Stimulated activated CD4-positive, alpha-beta T cell treated with anti-CD3 and anti-CD28 coated beads, Interleukin-4, amount 100 ng/mL, for 4 hours (primary cell): ENCODE measurements at places on chromosomes 1 and 21.

DNA sequence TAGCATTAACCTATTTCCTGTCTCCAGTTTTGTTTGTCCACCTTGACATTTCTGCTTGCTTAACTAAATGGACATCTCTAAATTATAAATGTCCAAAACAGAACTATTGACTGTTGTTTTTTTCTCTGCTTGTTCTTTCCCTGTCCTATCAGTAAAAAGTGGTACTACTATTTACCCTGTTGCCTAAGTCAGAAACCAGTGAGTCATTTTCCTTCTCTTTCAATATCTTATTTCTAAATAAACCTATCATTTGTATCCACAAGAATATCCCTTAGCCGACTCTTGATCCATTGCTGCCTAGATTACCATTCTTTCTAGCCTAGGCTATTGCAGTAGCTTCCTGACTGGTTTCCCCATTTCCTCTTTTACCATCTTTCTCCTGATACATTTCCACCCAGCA, 22.5 kb downstream of the MIER1 start:
- no peak for DNase-seq

DNA sequence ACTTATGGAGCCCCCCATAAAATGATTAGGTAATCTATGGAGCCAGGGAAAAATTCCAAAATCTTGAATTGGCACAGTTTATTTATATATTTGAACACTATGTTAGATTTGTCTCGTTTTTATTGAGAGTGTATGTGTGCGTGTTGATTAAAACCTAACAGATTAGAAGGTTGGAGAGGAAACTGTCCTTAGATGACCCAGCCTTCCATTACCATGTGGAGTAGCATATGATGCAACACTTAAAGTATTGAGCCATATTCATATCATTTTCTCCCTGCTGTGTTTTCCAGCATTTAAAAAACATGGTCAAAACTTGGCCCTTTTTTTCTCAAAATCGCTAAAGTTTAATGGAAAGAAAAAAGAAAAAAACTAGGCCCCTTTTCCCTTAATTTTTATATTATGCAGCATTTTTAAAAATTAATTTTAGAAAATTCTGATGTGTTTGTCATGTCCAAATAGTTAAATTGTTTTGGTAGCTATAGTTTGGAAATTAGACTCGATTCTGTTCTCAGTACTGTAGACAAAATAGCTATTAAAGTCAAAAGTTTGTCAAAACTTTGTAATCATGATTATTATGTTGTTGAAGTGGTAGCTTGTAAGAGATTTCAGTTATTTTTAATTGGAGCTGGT, 2.3 kb downstream of the LRRC8D start:
- DNase-seq = no peak

DNA sequence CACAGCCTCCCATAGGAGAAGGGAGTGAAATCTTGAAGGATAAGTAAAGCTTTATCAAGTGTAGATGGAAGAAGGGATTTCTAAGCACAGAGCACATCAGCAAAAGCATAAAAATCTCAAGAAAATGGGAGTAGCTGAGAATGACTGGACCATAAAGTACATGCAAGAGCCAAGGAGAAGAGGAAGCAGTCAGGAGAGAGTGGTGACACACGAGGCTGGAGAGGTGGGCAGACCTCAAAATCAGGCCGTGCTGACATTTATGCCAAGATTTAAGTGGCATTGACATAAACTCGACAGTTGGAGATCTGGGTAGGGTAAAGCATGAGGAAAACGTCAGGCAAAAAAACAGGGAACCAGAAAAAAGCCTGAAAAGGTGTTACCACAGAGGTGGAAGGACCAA, 62.3 kb downstream of the GFI1 start:
- DNase-seq = no peak

DNA sequence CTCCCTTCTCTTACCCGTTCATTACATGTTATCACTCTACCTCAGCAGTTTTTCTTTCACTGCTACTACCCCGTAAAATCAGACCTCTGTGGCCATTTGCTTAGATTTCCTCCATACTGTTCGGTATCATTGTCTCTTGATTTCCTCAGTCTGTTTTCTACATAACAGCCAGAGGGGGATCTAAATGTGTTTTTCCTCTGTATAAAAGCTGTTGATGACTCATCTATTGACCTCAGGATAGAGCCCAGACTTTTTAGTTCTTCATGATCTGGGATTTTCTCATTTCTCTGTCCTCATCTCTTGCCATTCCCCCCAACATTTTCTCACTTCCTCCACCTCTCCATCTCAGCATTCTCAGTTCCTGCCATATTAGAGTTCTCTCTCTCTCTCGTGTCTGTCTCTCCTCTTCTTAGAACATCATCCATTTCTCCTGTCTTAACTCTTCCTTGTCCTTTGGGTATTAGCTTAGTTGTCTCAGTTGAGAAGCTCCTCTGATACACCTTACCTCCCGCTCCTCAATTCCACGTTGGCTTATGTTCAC, 10.5 kb downstream of the OTUD3 start:
- no peak for DNase-seq

- no peak for DNase-seq
Observed at GRCh38 chr1:203116091-203116820, 11.3 kb upstream of the ADORA1 start.

DNA sequence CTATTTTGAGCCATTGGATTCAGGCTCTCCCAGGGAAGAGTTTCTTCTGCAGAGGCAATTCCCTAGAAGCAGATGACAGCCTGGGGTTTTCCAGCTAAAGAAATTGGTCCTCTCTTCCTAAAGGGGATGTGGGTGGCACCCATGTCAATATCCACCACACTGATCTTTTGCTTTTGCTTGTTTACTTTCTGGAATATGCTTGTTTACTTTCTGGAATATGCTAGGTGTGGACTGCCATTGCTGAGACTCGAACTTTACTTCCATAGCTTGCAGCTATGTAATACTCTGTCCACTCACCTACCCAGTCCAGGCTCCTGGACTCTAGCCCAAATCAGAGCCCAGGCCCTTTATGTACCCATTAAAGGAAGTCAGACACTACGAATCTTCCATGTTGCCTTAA, 92.1 kb upstream of the SMYD2 start:
- no peak for DNase-seq

DNA sequence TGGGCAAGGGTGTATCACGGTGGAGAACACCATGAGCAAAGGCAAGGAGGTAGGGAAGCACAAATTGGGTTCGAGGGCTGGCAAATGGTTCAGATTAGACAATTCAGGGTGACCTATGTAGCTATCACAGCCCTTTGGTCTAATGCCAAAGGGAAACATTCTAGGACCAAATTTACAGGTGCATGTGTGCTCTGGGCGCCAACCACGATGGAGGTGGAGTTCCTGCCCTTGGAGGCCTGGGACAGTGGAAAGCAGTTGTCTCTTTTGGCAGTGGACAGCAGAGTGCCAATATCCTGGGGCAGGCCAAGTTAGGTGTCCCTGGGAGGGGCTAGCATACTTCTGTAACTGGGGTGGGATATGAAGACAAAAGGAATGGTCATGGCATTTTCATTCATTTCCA, 40.1 kb downstream of the IGFN1 start:
- no peak for DNase-seq

GRCh38 chr1:236808564-236809130, 13.6 kb downstream of the MTR start:
- no peak for DNase-seq

- DNase-seq = no peak
Observed at GRCh38 chr1:3455670-3456448, 1.4 kb downstream of the ARHGEF16 start.

DNA sequence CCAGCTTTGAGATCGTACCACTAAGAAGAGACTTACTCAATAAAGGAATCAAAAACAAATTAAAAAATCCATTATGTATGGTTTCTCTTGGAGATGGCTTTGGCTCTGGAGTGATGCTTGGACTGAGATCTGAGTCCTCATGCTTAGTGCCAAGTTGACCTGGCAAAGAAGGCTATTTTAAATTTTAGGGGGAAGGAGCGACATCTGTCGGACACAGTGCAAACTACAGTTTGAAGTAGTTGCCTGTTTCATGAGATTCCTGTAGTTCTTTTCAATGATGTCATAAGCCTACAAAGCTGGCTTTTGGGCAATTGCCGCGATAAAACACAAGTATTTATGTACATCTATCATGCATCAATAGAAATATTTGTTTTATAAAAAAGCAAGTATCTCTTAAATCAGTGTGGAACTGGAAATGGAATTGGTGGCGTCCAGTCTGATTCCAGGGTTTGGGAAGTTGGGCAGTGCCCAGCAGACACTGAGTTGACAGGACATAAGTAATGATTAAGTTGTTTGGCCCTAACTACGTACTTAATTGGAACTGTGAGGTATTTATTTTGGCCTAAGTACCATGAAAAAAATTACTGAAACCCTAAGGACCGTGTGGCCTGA, 50.0 kb downstream of the TBCE start:
- peak; percentile 36 for DNase-seq

DNA sequence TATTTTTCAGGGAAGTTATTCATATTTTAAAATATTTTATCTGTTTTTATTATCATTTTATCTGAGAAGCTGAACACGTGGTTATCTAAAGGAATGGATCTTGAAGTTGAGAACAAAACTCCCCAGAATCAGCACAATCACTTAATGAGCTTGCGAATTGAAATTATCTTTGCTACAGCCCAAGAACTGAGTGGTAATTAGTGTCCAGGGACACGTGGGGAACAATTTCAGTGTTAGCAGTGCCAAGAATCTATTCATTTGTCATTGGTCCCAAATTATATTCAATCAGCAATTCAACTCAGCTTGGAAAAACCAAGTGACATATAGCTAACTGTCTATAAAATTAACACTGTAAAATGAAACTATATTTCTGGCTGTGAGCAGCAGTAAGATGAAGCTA, 197.6 kb upstream of the UBE2U start:
- DNase-seq = no peak

- no peak for DNase-seq
Observed at GRCh38 chr1:80359666-80360065, 1353.1 kb upstream of the ADGRL4 start.

DNA sequence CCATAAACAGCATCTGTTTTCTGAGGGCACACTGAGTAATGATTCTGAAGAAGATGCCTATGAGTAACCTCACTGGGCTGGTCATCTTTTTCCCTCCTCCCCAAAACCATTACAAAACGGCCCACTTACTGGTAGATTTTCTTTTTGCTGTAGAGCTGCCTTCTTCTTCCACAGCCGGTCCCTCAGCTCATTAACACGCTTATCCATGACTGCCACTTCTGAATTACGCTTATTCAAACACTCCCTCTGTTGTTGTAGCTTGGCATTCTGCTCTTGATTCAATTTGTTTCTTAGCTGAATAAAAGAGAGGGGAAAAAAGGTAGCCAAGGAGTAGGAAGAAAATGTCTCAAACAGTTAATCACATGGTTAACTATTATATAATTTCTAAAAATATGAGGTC, 43.1 kb downstream of the TP53BP2 start:
- no peak for DNase-seq

GRCh38 chr1:19073311-19074186, 117.1 kb upstream of the IFFO2 start:
- no peak for DNase-seq

DNA sequence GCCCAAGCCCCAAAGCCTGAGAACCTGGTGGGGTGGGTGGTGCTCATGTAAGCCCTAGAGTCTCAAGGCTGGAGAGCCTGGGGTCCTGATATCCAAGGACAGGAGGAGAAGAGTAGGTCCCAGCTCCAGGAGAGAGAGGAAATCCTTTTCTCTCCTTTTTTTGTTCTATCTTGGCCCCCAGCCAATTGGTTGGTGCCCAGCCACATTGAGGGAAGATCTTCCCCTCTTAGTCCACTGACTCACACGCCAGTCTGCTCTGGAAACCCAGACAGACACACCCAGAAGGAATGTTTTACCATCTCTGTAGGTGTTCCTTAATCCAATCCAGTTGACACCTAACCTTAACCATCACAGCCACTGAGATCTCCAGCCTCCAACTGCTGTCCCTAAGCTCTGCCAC, 16.2 kb upstream of the LIN9 start:
- no peak for DNase-seq

GRCh38 chr1:116574581-116575291, 3.9 kb upstream of the CD58 start:
- DNase-seq = peak; percentile 33

GRCh38 chr1:63277195-63278192, 44.9 kb upstream of the FOXD3 start:
- no peak for DNase-seq

DNA sequence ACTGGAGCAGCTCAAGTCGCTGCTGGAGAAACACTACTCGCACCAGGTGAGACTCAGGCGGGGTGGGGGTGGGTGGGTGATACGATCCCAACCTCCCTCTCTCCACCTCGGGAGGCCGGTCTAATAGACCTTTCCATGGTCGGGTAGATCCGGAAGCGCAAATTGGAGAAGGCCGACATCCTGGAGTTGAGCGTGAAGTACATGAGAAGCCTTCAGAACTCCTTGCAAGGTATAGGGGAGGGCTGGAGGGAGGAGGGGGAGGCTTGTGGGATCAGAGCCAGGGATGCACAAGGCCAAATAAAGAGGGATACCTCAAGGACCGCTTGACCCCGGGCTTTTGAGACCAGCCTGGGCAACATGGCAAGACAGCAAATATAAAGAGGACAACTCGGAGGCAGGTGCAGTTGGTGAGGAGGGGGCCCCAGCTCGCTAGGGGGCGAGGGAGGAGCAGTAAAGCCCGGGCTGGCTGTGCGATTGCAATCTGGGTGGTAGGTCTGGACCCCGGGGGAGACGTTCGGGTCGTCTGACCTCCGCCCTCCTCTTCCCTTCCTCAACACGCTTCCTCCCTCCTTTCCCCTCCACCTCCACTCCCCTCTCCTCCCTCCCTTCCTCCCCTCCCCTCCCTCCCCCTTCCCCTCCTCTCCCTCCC, 546 bp downstream of the HES3 start:
- DNase-seq = no peak

DNA sequence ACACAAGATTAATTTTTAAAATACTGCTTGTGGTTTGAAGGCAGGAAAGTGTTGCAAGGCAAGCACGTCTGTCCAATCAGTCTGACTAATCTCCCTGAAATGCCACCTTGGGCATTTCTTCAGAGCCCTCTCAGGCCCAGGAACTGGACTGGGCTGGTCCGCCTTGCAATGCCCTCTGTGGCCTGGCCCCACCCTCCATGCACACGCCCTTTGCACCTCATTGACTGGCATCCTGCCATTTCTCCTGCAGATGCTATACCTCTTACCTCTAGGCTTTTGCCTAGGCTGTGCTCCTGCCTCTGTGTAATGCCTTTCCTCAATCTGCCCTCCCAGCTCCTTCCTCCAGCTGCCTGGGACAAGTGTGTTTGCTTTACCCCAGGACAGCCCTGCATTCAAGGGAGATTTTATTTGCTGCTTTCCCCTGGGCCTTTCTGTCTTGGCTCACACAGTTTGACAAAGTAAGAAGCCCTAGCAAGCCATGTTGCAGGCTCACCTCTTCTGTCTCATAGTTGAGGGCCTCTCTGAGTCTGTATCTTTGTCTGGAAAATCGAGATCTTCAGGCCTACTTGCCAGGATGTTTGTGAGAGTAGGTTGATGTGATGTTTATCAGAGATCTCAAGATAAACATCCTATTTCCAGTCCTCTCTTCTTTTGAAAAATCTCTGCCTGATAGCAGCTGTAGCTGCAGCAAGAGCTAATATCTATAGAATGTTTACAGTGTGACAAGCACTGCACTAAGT, 149.2 kb upstream of the JUN start:
- no peak for DNase-seq

- DNase-seq = no peak
Observed at GRCh38 chr1:156513185-156513584, 12.6 kb upstream of the MEF2D start.
